ENCODE measurements at places on chromosomes 7 and 10. TPM values are rescaled to one million over a fixed set of nuclear protein-coding genes. Genes with fewer than 3 reads are reported as not detected.

GNG11 gene
- total RNA-seq, result 8.8 TPM

KLLN gene
- 0.59 TPM for total RNA-seq

DNA sequence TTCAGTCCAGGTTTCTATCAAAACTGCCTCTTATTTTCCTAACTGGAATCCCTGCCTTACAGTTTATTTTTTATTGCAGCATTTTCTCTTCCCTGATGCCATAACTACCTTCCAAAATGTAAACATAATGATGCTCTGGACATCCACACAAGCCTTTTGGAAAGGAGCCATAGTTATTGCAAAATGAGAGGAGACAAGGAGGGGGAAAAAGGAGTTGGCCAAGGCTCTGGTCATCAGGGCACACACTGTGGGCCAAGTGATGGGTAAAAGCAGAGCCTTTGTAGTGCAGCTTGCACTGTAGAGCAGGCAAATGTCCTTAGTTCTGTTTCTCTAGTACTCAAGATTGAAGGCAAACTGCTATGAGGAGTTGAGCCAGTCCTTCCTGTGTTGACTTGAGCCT is 289.3 kb upstream of the MTPN start:
- no peak overlapping the region for H3K4me3 ChIP-seq
- H3K27me3 ChIP-seq, result no peaks in the 10 kb centered on the region
- DNase-seq, result no peak

DNA sequence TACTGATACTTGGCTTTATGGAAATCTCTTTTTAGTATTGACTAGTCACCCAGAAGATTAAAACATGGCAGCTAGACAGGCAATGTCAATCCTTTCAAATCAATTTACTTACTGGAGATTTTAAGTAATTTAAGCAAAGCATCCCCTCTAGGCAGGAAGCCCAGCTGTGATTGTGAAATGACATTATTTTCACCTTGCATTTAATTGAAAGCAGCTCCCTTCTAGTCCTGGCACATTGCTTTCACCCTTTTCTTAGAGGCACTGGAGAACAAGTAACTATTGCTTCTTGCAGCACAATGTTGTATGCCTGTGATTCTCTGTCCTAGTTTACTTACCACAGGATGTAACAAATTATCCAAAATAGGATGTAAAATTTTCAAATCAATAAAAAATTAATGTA is 13.3 kb downstream of the ST7 start:
- no peak overlapping the region for H3K4me3 ChIP-seq
- H3K4me1 ChIP-seq, result no peaks in the 10 kb centered on the region
- H3K27ac ChIP-seq, result no peak overlapping the region
- H3K27me3 ChIP-seq, result no peaks in the 10 kb centered on the region
- DNase-seq, result no peak
